ENCODE measurements at places on chromosomes 13 and 19.

DNA sequence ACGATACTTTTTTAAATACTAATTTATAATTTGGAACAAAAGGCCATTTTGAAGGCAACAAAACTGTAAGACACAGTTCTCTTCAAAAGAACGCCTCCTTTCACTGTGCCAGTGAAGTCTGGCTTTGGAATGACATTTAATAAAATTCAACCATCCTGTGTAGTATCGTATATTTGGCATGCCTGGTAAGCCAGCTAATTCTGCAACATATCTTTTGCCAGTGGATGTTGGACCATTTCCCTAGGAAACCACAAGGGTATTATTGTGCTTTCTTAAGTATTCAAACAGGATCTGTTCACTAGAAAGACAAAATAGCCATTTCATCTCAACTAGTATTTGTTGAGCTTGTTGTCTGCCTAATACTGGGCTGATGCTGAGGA is 111.6 kb downstream of the RGCC start:
- no peak for DNase-seq

DNA sequence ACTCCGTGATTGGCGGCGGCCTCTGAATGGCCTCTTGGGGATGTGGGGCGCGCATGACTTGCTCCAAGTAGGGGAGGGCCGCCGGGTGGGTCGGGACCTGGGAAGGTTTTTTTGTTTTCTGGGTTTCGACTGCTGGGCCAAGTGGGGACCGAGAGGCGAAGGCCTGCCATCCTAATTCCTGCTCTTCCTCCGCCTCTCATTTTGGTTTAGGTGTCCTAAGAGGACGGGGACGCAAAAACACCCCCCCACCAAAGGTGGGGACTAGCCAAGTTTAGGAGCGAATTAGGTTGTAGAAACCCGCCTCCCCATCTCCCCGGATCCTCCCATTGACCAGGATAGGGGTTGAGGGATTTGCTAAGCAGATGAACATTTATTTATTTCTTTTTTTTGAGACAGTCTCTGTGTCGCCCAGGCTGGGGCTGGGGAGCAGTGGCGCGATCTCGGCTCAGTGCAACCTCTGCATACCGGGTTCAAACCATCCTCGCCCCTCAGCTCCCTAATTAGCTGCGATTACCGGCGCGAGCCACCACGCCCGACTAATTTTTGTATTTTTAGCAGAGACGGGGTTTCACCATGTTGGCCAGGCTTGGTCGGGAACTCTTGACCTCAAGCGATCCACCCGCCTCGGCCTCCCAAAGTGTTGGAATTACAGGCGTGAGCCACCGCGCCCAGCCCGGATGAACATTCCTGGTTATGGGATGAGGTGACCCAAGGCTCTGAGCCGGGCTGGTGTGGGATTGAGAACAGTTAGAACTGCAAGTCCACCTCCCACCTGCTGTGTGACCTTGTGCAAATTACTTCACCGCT is 838 bp downstream of the PPP2R1A start:
- DNase-seq, result no peak

DNA sequence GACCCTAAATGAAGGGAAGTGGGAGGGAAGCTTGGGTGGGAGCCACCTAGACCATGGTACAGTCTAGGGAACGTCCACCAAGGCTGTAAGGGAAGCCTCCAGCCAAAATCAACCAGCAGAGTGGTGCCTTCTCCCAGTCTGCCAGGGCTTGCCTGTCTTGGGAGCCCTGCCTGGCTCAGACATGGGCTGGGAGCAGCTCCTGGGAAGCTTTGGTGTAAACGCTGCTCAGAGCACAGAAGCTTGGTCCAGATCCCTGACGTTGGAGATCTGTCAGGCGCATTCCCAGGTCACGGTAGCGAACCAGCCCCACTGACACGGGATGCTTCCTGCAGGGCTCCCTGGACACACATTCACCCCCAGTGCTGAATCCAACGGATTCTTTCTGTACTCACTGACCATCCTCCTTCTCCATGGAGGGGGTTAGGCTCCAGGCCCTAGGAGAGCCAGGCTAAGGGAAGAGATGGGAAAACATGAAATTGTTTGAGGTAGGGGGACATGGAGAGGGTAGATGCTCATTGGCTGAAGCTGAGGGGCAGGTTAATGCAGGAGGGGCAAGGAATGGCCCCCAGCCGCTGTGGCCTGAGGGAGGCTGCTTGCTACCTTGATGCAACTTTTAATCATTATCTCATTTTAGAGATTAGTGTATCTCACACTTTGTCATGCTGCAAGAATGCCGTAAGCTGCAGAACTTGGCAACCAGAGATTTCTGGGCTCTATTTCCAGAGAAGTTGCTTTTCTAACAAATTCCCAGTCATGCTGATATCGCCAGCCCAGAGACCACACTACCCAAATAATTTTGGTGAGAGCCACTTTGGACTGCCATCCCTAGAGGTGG is 195.8 kb downstream of the UQCRFS1 start:
- no peak for DNase-seq

- no peak for DNase-seq
Measured at GRCh38 chr13:107974409-107974808, 240.9 kb downstream of the LIG4 start.

DNA sequence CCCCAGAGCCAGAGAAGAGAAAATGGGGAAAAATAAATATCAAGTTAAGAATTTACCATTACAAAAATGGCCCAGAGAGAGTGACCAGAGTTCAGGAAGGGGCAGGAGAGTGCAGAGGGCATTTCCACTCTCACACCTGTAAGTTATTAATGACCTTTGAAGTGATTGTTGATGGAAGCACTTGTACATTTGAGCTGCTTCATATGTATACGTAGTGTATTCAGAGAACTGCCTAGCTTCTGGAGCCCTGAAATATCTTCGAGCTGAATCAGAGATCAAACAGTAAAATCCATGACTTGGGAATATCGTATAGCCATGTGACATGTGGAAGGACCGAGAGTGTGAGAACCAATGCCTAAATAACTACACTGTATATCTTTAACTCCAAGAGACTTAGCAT is 49.2 kb upstream of the PCCA start:
- DNase-seq, result no peak

DNA sequence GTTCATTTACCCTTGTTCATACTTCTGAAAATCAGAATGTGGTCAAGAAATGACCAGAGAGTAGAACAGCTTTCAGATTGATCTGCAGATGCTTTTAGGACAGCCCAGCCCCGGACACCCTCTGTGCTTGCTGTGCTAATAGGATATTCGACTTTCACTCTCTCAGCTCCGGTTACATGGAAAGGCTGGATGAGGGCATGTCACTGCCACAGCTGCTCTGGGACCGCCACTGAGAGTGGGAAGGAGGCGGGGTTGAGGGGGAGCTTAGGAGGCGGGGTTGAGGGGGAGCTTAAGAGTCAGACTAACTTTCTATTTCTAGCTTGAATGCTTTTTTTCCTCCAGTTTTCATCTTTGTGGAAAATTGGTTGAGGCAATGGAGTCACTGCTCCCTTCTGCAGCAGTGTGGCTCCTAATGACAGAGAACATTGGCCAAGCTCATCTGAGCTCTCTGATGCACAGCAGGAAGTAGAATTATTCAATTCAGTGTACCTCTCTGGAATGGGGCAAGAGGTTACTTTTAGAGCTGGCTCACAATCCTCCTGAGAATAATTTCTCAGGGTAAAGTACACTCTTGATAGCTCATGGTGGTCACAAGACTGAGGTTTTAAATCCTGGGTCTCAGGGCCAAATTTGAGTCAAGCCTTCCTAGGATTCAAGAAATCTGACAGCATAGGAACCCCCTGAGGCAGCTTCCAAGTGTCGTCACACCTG is 74.6 kb upstream of the NPAS1 start:
- no peak for DNase-seq

GRCh38 chr19:29672319-29672932 is 7.2 kb downstream of the PLEKHF1 start:
- DNase-seq, result peak; percentile 60

- no peak for DNase-seq
Measured at GRCh38 chr13:57672168-57672567, 40.6 kb downstream of the PCDH17 start.

- DNase-seq, result no peak
Measured at GRCh38 chr13:83325125-83325853, 557.0 kb downstream of the SLITRK1 start.

- no peak for DNase-seq
Measured at GRCh38 chr19:7292950-7293761, 1.1 kb downstream of the INSR start.

GRCh38 chr19:14704450-14704849 is 14.6 kb downstream of the ZNF333 start:
- DNase-seq, result no peak

GRCh38 chr13:99085139-99085807 is 107.4 kb upstream of the DOCK9 start:
- DNase-seq, result peak; percentile 14

GRCh38 chr13:36142735-36143134 is 11.6 kb upstream of the DCLK1 start:
- no peak for DNase-seq

- DNase-seq, result no peak
Measured at GRCh38 chr13:39047560-39047959, 9.3 kb downstream of the NHLRC3 start.

- no peak for DNase-seq
Measured at GRCh38 chr19:44777715-44778347, at the start of gene CBLC. Gene CBLC (plus strand): TSS chr19:44777890. CDS start chr19:44777932, 42 bp downstream.

DNA sequence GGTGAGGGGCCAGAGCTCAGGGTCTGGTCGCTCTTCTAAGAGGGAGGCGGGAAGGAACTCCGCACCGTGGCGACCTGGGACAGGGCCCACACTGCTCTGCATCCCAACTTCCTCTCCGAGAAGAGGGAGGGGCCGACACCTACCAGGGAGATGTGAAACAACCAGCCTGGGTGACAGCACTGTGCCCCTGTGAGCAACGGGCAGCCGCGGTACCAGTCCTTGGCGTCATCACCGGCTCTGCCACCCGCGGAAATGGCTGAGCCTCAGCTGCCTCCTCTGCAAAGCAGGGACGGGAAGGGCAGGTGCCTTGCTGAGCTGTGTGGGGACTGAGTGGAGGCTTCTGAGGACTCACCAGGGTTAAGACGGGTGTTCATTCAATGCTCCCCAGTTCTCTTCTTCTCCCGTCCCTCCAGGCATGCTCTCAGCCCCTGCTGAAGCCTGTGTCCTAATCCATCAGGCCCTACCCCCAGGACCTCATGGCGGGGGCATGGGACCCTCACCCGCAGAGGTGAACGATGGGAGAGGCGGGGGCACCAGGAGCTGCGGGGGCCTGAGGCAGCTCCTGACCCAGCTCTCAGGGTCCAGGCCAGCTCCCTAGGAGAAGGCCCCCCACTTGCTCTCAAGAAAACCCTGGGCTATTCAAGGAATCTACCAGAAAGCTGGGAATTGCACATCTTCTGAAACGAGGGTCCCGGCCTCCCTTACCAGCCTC is 9.3 kb downstream of the ZNF787 start:
- DNase-seq, result no peak

- DNase-seq, result no peak
Measured at GRCh38 chr13:39776439-39776838, 121.0 kb downstream of the COG6 start.

DNA sequence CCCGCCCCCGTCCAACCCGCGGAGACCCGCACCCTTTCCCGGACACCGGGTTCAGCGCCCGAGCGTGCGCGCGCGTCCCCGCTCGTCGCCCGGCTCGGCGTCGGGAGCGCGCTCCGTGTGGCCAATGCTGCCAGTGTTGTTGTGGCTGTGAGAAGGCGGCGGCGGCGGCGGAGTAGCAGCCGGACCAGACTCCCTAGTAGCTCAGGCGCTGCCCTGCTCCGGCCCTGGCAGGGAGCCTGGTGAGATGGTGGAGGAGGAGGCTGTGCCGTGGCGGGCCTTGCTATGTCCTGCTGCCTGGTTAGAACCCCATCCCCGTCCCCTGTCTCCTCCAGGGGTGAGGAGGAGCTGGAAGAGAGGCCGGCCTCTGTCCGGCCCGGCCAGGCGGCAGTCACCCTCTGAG is 553.2 kb downstream of the TUBA3C start:
- DNase-seq, result no peak

DNA sequence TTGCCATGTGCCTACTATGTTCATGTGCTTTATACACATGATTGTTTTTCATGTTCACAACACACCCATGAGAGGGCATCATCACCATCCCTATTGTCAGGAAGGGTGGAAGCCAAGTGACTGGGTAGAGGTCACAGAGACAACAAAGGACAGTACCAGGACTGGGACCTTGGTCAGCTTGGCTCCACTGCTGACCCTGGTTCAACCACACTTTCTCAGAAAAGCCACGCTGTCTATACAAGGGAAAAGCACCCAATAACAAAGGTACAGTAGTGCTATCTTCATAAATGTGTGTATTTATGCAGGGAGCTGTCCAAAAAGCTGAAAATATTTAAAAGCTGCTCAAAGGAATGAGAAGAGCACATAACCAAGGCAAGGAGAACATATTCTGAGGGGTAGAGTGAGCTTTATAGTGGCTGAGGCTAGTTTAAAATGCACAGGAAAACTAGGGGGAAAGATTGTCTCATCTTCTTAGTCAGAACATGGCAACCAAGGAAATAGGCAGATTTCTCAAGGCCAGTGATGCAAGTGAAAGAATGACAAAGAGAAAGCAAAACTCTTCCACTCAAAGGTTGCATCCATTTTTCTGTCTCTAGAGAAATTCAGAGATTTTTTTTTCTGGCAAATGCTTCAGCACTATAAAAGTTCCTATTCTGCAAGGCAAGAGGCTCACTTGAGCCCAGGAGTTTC is 415.0 kb downstream of the FOXO1 start:
- no peak for DNase-seq

DNA sequence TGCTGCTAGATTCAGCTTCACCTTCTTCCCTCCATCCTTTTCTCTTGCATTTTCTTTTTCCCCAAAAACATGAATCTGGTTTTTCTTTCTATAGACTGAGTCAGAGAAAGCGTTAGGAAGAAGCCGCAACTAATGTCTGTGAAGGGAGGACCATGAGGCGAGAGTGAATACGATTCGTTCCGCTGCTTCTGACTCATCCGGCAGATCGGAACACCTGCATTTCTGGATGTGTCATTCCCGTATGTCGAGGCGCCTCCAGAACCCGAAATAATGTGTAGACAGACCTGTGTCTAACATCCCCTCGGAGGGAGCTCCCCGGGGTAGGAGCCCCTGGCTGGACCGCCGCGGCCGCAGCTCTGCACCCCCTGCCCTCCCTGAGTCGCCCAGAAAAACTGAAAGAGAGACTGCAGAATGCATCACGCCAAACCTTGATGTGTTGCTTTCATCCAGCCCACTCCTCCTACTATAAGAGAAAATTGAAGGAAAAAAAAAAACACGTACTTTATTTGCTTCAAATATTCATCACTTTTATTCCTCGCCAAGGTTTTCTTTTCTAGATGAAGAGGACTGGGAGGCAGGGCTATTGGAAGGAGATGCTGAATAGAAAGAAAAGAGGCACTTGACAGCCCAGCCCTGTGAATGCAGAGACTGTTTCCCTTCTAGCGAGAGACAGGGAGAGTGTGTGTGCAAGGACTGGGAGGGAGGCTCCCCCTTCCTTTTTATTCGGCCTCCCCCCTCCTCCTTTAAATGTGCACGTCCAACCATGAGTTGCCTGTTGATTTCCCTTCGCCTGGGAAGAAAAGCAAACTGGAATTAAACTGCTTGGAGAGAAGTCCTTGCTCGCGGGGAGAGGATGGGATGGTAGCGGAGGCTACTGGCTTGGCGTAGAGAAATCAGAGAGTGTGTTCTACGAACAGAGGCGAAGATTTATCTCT is 616 bp upstream of the PCDH17 start:
- DNase-seq, result no peak

DNA sequence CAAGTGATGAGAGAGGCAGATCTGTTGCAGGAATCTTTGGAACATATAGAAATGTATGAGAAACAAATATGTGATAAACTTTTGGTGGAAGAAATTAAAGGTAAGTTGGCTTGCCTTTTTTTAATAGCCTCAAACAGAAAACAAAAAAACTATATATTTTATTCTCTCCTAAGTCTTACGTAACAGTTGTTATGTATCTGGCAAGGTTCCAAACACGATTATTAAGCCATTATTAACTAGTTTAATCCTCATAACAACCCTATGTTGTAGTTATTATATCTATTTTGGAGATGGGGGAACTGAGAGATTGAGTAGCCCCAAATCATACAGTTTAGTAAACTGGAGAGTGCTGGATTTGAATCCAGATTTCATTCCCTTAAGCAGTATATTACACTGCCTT is 14.7 kb downstream of the NAA16 start:
- DNase-seq, result no peak

Data from stimulated activated naive CD4-positive, alpha-beta T cell (primary cell).